BE2C (cell line): ENCODE measurements at places on chromosomes 5 and 9.

DNA sequence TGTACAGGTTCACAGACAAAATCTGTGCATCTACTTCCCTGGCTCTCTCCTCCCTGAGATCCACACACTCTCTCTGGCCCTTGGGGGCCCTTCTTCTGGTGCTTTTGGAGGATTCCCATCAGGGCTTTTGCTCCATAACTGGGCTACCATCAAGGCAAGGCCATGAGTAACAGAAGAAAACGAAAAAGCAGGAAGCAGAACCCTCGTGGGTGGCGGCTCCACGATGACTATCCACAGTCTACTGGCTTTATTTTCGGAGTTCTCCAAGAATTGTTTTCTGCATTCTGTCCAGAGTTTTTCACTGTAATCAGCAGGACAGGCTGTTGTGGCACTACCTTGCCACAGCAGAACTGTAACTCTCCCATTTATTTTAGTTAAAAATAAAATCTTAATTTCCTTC lies 19.9 kb downstream of the PNPLA7 start:
- no peak for DNase-seq

- DNase-seq, result peak; percentile 55
These were observed 57.0 kb upstream of the BOD1 start for GRCh38 chr5:173673295-173674101.

GRCh38 chr9:17319864-17320263 lies 185.0 kb downstream of the CNTLN start:
- DNase-seq, result no peak

DNA sequence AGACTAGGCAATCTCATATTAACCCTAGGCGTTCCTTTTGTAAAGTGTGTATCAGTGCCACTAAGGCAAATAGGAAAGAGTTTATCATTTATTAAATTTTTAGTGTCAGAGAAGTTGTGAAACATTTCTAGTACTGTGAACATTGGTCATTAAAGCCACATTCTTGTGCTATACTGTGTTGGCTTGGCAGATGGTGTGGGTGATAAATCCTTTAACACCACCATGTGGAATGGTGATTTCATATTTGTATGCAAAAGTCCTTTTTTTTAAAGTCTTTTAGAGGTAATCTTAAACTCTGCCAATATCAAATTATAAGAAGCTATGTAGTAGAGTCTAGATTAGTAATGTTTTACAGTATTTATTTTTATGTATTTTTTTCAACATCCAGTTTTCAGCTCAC lies 18.1 kb downstream of the SLC12A2 start:
- DNase-seq, result no peak

- DNase-seq, result no peak
These were observed 7.5 kb downstream of the ACSL6 start for GRCh38 chr5:132003982-132004381.

GRCh38 chr5:170427672-170428236 lies 38.6 kb upstream of the KCNMB1 start:
- DNase-seq, result peak; percentile 83

DNA sequence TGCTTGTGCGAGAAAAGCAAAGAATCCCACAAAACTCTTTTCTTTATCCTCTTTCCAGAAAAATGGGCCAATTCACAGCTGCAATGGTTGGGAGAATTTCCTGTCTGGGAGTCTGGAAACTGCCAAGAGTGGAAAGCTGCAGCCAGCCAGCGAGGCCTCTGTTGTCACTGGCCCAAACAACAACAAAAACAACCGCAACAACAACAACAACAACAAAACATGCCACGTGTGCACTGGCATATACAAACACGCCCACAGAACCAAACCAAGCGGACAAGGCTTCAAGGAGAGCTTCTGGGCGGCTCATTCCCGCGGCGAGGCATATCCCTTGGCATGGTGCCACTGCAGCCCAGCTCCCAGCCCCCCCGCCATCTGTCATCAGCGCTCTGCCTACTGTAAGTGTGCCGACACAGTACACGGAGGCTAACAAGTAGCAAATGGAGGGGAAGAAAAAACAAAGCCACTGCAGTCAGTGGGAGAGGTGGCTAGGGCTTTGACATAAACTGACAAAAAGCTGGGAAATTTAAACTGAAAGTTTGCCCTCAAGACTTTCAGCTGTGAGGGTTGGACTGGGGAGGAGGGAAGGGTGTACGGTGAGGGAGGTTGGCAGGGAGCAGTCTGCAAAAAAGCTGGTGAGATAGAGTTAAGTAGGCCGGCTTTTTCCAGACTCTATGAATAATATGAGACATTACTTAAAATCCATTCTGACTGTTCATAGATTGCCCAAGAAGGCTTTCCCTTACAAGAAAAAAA lies 165.0 kb upstream of the ZNF462 start:
- DNase-seq, result peak; percentile 93

- peak; percentile 33 for DNase-seq
These were observed 86.7 kb downstream of the GPR21 start for GRCh38 chr9:123120131-123120530.

DNA sequence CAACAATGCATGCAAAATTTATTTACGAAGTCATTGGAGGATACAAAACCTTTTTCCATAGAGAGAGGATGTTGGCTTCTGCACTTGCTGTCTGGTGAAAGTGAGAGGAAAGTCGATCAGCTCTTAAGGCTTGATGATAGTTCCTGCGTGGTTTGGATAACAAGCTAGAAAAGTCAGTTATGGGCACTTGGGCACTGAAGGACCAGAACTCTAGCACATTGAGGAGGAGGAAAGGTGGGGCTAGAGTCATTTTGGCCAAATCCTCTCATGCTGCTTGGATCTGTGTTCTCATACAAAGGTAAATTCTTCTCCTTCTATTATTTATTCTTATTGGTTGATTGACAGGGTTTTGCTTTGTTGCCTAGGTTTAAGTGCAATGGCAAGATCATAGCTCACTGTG lies 245.9 kb upstream of the ADAMTSL1 start:
- DNase-seq, result no peak

GRCh38 chr5:150625164-150625535 lies 15.3 kb upstream of the SYNPO start:
- DNase-seq, result no peak

- peak; percentile 89 for DNase-seq
These were observed 16.5 kb upstream of the SPARC start for GRCh38 chr5:151703227-151703626.

GRCh38 chr5:150783422-150783928 lies 4.9 kb downstream of the SMIM3 start:
- DNase-seq, result peak; percentile 18

- DNase-seq, result peak; percentile 74
These were observed 165.8 kb upstream of the MAP3K1 start for GRCh38 chr5:56649569-56649968.
